ENCODE measurements at places on chromosomes 6 and 20. TPM values are rescaled to one million over a fixed set of nuclear protein-coding genes. Genes with fewer than 3 reads are reported as not detected.

GRCh38 chr6:104252276-104252675 lies 607.4 kb downstream of the HACE1 start:
- no peak for DNase-seq

GRCh38 chr6:72825315-72825911 lies 203.5 kb downstream of the KCNQ5 start:
- DNase-seq = no peak

DNA sequence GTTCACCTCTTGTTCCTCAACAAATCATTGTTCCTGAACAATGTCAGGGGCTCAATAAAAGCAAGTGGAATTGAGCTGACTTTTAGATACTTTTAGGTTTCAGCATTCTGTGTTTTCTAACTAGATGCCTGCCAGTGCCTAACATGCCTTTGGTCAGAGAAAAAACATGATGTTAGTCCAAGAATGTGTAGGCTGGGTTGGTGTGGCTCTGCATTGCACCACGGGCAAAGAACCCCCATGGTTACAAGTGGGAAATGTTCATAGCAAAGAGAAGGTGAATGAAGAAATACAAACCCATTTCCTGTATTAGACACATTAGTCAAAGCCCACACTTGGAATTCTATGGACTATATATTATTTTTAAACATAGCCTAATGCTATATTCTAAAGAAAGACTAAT lies 193.3 kb downstream of the TMEM200A start:
- DNase-seq = no peak

GRCh38 chr6:11712760-11713159 lies 65.8 kb downstream of the ADTRP start:
- DNase-seq = no peak

DNA sequence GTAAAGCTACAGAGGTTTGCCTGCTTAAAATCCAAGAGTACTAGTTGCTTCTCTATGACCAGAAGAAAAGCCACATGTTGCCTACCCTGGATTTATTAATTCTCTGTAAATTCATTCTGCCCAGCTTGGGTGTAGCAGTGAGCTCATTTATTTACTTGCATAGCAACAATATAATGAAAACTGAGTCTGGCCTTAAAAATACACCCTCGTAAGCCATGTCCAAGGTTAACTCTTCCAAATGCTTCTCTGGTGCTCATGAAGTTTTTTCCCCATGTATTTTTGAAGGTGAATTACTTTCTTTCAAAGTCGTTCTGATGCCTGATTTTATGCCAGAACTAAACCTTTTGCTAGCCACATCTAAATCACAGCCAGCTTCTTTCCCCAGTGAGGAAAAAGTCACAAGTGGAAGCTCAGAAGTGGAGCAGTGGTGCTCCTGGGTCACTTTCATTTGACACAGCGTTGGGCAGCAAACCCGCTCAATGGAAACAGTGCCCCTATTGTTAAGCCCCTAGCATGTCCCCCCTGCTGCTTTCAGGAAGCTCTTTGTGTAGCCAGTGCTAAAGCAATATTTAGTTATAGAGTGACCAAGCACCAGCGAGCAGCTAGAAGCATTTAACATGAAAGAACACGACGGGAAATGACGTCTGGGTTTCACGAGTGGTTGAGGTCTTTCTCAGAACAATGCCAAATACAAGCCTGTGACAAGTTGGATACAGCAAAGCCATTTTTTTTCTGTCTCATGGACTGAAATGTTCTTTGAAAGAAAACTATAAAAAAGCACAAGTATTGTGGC lies 29.8 kb downstream of the NEDD9 start:
- no peak for DNase-seq

Gene SLC13A3
- polyA plus RNA-seq = 3.5 TPM

Gene THBS2
- 857 TPM for polyA plus RNA-seq

Gene DDX43
- 0.34 TPM for polyA plus RNA-seq

Data from BJ (cell line).